ENCODE measurements at places on chromosomes 16 and 17. TPM values are rescaled to one million over a fixed set of nuclear protein-coding genes. Genes with fewer than 3 reads are reported as not detected.

The NOMO2 gene
- 115 TPM for total RNA-seq

The TBC1D3E gene
- total RNA-seq, result not detected

- H3K4me3 ChIP-seq, result no peak overlapping the region
- no peak for DNase-seq
- H3K27ac ChIP-seq, result no peak overlapping the region
- H3K27me3 ChIP-seq, result no peaks in the 10 kb centered on the region
- no peaks in the 10 kb centered on the region for H3K4me1 ChIP-seq
Measured at GRCh38 chr17:69921046-69921445, 154.0 kb upstream of the KCNJ16 start.

GRCh38 chr16:78583441-78583840, 484.0 kb downstream of the WWOX start:
- no peak overlapping the region for H3K4me3 ChIP-seq
- H3K27me3 ChIP-seq, result no peaks in the 10 kb centered on the region

DNA sequence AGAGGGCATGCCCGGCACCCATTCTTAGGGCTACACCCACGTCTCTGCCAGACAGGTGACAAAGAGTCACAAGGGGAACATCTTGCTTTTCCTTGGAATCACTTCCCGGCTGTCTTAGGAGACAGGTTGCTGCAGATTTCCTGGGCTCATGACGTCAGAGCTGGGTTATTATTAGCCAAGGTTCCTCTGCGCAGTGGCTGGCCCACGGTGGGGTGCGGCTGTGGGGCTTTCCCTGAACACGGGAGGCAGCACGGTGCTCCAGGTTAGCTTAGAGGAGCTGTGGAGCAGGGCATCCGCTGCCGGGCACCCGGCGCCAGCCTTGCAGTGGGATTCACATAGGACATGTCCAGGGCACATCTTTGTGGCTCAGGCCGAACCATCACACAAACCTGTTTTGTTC, 118.0 kb upstream of the PLCG2 start:
- no peak for DNase-seq
- H3K4me3 ChIP-seq, result no peak overlapping the region
- no peaks in the 10 kb centered on the region for H3K27me3 ChIP-seq

- H3K4me1 ChIP-seq, result no peaks in the 10 kb centered on the region
- no peak for DNase-seq
- no peaks in the 10 kb centered on the region for H3K27me3 ChIP-seq
- no peak overlapping the region for H3K4me3 ChIP-seq
Measured at GRCh38 chr16:81707411-81708265, 71.5 kb upstream of the PLCG2 start.

- peak; percentile 98 for DNase-seq
- H3K27me3 ChIP-seq, result no peaks in the 10 kb centered on the region
- H3K27ac ChIP-seq, result peak overlapping the region; percentile 74
Measured at GRCh38 chr17:76772842-76773525, 35.1 kb downstream of the MFSD11 start.
